ENCODE measurements at places on chromosomes 3 and 15.

- no peak for DNase-seq
These were observed 334.2 kb upstream of the IL12A start for GRCh38 chr3:159654183-159655134.

GRCh38 chr15:57079446-57079845 lies 161.0 kb downstream of the TCF12 start:
- DNase-seq = no peak

- peak; percentile 41 for DNase-seq
These were observed 528 bp downstream of the RBPMS2 start for GRCh38 chr15:64774629-64775493.

DNA sequence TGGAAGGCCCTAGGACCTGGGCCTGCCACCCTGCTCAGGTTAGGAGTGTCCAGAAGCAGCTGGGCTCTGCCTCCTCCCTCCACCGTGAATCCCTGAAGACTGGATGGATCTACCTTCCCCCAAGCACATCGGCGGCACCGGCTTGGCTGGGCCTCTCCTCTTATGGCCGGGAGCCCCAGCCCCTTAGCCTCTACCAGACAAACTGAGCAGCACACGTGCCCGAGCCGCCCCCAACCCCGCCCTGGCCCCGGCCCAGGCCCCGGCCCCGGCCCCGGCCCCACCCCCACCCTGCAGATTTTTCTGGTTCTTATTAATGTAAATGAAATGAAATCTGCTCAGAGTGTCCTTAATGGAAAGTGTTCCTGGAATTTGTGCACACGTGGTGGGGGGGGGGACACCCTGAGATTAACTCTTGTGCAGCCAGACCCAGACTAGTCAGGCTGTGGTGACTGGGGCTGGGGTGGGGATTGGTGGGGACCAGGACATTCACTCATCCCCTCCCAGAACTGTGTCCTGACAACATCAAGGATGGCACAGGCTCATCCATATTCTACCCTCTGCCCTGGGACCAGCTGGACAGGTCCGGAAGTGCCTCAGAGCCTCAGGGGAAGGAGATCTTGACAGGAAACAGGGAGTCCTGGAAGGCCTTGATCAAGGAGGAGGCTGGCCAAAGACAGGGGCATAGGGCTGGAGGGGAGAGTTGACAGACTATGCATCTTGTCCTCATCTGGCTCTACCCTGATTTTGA lies 30.9 kb upstream of the SEMA3F start:
- no peak for DNase-seq

GRCh38 chr3:153158961-153159735 lies 2.9 kb upstream of the RAP2B start:
- DNase-seq = no peak

DNA sequence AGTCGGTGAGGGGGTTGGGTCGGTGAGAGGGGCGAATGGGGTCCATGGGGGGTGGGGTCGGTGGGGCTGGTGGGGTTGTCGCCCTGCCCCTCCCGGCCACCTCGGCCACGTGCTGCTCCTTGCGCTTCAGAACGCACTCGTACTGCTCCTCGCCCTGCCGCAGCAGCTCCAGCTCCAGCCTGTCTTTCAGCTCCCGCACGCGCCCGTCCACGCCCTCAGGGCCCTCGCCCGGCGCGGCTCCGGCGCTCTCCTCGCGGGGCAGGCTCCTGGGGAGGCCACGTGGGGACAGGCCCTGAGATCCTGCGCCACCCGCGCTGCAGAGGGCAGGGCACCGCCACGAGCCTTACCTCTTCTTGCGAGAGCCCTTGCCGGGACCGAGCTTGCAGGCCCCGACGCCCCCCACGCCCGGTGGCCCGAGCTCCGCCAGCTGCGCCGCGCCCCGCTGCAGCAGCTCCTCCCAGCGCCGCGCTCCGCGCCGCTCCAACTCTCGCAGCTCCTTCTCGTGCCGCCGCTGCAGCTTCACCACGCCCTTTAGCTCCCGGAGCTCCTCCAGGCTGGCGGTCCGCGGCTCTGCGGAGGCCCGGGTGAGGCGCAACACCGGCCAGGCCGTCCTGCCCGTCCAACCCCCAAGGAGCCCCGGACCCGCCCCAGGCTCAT lies 8.2 kb upstream of the ANKRD63 start:
- peak; percentile 62 for DNase-seq

- no peak for DNase-seq
These were observed 99.0 kb upstream of the MEF2A start for GRCh38 chr15:99466701-99467337.

- DNase-seq = no peak
These were observed 129.9 kb upstream of the UBE3A start for GRCh38 chr15:25568751-25569150.

- no peak for DNase-seq
These were observed 65.6 kb downstream of the ZNF609 start for GRCh38 chr15:64525828-64526530.

DNA sequence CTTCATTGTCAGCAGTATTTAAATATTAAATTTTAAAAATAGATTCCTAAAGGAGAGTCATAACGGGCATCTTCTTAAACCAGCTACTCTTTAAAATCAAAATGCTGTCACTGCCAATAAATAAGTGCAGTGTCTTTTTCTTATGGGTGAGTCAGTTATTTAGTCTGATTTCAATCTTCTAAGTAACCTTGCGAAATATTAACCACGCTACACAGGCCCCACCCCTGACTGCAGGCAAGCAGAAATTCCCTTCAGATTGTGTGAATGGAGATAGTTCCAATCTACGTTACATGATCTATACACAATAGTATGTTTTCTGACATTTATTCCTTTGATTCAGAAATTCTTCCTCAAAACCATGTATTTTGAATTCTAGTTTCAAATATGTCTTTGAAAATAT lies 141.5 kb downstream of the GADL1 start:
- DNase-seq = no peak

- DNase-seq = no peak
These were observed 203.8 kb downstream of the RPLP1 start for GRCh38 chr15:69656271-69657030.

DNA sequence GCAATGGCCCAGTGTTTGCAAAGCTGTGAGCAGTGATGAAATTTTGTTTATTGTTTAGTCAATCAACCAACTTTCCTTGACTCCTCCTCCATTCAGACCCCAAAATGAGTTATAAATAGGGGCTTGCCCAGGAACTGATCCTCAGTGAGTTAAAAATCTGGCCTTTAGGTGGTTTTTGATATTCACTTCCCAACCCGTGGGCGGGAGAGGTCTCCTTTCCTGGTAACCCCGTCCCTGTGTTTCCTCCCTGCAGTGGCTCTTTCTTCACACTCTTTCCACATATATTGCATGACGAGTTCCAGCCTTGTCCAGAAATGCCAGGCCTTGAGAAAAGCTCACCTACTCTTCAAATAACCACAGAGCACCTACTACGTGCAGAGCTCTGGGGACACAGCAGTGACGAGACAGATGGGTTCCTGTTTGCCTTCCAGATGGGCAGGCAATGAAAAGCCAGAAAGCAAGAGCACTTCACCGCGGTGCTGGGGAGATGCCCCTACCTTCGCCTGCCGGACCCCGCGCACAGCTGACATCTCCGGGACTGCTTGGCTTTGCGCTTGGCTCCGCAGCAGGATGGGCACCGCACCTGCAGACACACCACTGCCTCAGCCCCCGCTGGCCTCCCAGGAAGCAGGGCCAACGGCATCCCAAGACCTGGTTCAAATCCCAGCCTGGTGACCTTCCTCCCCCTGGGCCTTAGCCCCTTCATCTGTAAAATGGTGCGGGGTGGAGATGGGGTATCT lies 17.2 kb downstream of the SSUH2 start:
- DNase-seq = no peak

DNA sequence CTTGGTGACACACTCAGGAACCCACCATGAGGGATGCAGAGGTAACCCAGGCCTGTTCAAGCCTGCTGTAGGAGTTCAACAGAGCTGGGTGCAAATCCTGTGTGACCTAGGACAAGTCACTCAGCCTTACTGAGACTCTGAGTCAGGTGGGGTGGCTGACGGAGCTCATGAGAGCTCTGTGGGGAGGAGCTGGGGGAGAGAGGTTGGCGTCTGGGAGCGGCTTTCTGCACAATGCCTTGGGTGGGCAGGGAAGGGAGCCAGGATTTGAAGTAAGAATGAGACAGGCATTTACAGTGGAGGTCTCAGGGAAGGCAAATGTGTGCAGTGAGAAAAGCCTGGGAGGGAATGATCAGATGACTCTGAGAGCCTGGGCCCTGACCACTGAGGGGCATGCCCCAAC lies 18.3 kb downstream of the C3orf18 start:
- no peak for DNase-seq

- peak; percentile 56 for DNase-seq
These were observed 1.8 kb downstream of the FOXL2 start for GRCh38 chr3:138944929-138945708.

DNA sequence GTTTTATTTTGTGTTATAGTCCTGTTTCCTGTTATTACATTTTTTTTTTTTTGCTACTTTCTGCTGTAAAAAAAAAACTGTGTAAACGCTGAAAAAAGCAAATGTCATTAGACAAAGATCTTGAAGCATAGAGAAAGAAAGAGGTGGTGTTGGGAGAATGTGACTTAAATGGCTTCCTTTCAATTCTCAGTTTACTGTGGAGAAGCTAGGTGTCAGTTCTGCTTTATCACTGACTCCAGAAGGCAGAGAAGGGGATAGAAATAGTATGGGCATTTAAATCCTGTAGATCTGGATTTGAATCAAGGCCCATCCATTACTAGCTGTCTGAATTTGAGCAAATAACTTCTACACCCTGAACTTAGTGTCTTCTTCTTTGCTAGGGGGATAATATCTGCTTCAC lies 23.0 kb downstream of the PPM1L start:
- DNase-seq = no peak

GRCh38 chr3:195587406-195587805 lies 3.7 kb upstream of the APOD start:
- DNase-seq = no peak

- DNase-seq = no peak
These were observed 66.6 kb downstream of the EOMES start for GRCh38 chr3:27655547-27655946.

- DNase-seq = no peak
These were observed 14.3 kb downstream of the PLA2G4B start for GRCh38 chr15:41852736-41853590.

DNA sequence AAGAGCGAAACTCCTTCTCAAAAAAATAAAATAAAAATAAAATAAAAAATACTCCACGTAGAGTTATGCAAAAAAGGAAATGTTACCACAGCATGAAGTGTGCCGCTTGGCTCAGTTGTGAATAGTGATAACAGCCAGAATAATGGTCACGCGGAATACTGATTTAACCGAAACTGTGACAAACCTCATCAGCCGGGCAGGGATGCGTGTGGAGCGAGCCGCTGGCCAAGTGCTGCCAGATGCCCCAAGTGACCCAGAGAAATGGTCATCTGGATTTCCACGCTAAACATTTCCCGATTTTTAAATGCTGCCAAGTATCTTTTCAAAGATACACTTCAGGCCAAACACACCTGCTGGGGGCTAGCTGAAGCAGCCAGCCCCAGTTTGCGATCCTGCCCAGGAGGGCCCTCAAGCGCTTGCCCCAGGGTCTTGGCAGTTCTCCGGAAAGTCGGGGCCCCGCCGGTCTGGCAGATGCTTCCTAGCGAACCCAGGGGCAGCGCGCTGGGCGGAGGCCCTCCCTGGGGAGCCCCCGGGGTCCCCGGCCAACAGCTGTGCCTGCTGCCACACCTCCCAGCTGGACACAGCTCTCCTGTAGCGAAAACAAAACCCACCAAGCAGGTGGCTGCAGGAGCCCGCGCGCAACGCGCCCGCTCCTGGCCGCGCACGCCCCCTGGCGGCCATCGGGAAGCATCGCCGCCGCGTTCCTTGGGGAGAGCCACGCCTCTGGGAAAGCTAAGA lies 35.1 kb downstream of the CMTM6 start:
- DNase-seq = peak; percentile 73

GRCh38 chr3:73451301-73451944 lies 173.3 kb downstream of the PDZRN3 start:
- no peak for DNase-seq

DNA sequence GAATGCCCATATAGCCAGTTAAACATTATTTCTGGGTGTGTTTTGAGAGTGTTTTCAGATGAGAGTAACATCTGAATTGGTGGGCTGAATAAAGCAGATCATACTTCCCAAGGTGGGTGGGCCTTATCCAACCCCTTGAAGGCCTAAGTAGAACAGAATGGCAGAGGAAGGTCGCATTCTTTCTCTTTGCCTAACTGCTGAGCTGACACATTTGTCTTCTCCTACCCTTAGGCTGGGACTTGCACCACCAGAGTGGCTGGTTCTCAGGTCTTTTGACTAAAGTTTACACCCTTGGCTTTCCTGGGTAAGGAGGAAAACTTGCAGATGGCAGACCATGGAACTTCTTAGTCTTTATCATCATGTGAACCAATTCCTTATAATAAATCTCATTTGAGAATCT lies 85.8 kb upstream of the TNFAIP8L3 start:
- DNase-seq = no peak

DNA sequence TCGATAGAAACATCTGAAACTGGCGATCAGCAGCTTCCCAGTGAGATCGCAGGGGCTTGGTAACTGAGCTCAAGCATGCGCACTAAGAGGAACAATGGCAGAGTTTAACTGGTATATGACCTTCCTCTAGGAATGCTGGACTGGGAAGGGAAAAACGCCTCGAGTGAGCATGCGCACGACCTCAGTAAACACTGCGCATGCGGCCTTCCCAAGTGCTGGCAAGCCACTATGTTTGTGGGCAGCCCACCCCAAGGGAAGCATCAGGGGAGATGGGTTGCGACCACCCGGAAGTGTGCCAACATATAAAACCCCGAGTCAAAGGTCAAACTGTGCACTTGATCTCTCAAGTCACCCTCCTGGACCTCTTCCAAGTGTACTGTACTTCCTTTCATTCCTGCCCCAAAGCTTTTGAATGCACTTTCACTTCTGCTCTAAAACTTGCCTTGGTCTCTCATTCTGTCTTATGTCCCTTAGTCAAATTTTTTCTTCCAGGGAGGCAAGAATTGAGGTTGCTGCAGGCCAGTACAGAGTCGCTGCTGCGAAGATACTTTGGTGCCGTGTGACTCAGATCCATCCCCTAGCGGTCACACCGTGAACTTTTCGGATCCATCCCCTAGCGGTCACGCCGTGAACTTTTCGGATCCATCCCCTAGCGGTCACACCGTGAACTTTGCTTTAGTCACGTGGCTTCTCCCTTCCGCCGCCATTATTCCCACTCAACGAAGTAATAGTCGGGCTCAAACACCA lies 243.3 kb downstream of the FAM43A start:
- peak; percentile 14 for DNase-seq

GRCh38 chr3:51353131-51353530 lies 32.0 kb upstream of the MANF start:
- DNase-seq = no peak

GRCh38 chr3:147141516-147142288 lies 264.6 kb downstream of the ZIC4 start:
- no peak for DNase-seq

DNA sequence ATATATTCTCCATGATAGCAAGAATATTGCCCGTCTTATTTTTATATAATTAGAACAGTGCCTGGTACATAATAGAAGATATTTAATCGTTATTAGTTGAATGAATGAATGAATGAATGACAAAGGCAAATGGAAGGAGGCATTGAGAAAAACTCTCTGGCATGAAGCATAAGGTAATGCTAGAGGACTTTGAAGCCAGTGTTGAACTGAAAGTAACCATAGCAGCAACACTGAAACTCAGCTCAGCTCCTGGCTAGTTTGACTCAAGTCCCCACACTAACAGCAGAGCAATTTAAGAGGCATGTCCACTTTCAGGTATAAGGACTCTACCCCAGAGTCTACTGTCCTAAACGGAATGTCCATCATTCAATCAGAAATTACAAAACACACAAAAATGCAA lies 227.0 kb downstream of the CPNE4 start:
- DNase-seq = no peak

- no peak for DNase-seq
These were observed 44.4 kb downstream of the ANXA2 start for GRCh38 chr15:60353245-60353920.

Measured in neuronal stem cell (in vitro differentiated cells).